ENCODE measurements at places on chromosomes 7 and 10. TPM values are rescaled to one million over a fixed set of nuclear protein-coding genes. Genes with fewer than 3 reads are reported as not detected.

ANXA8 gene
- 0.69 TPM for total RNA-seq

GHRHR gene
- not detected for total RNA-seq

OR2A12 gene
- total RNA-seq, result not detected

EEF1AKMT2 gene
- total RNA-seq, result 19.6 TPM

HOGA1 gene
- 0.15 TPM for total RNA-seq

LRMDA gene
- total RNA-seq, result 3.6 TPM

FAM241B gene
- 37.5 TPM for total RNA-seq

GNAI1 gene
- total RNA-seq, result 16.9 TPM

GRM3 gene
- total RNA-seq, result not detected

TMEM176A gene
- not detected for total RNA-seq

FOXP2 gene
- not detected for total RNA-seq

Data from PC-3 (cell line).